ENCODE measurements at places on chromosomes 13 and 19. TPM values are rescaled to one million over a fixed set of nuclear protein-coding genes. Genes with fewer than 3 reads are reported as not detected.

DNA sequence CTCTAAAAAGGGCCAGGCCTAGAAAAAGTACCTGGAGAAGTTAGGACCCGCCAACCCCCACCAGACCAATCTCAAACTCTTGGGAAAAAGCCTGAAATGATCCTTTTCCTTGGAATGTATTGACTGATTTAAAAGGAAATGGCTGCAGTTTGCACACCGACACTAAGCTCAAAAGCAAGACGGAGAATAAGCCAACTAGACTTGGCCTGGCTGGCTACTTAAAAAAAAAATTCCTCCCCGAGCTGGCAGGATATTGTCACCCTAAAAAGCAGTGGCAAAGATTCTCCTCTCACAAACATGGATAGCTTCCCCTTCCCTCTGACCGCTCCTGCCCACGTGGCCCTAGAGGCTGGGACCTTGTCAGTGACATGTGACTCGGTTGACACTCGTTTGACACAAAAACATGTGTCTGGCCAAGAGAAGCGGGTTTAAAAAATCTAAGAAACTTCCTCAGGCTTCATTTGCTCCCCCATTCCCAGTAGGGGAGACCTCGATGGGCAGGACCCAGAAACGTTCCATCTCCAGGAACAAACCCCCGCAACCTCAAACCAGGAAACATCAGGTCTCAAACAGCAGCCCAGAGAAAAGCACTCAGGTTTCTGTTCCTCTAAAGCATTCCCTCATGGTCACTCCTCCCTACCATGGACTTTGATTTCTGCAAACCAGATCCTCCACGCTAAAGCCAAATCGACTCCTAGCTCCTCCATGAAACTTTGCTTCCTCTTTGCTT lies 1.3 kb downstream of the RFX1 start:
- peak; percentile 88 for DNase-seq

DNA sequence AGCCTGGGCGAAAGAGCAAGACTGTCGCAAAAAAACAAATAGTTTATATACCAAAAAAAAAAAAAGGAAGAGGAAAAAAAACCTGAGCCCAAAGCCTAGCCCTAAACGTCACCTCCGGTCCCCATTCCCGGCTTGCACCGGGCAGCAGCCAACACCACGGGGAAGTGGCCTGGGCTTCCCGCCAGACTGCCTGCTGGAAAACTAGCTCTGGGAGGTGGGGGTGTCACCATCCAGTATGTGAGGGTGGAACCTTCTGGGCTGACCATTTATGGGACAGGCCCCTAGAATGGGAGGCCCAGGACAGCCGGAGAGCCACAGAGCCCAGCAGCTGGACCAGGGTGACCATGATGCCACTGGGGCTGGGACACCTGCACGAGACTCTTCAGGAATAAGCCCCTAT lies 37.3 kb downstream of the IL12RB1 start:
- peak; percentile 98 for DNase-seq

DNA sequence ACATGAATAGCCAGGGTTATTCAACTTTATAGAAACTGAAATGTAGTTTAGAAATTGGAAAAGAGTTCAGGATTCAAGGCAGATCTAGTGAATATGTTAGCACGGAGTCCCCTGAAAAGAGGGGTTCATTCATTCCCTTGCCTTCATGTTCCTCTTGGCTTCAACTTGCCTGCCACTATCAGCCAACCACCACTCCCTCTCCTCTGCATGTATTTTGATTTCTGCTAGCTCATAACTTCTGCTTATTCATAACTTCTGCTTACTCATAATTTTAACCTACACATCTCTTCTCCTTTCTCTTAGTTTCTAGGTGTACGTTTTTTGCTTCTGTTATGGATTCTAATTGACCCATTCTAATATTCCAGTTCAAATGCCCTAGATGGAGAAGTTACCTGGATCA lies 5.5 kb upstream of the SERTM1 start:
- DNase-seq, result no peak

DNA sequence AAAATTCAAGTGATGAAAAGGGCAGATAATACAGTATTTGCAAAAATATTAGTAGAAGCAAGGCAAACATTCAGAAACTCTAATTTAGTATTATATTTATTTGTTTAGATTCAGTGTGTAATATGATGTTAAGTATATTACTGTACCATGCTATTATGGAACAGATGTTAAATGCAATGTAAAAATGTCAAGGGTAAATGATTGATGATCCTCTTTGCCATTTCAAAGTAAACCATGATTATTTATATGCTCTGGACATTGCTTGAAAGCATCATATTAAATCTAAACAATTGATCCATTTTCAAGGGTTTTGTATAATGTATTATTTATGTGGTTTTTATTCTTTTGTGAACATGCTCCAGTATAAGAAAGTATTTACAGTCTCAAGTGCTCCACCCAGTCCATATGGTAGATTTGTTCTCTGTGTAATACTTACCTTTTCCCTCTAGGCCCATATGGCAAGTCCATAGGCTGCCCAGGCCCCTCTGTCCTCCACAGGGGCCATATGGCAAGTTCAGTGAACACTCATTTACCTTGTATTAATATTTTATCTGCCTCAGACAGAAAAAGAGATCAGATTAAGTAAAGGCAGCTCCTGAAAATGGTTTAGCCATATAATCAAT lies 353.5 kb downstream of the DACH1 start:
- DNase-seq, result no peak

- DNase-seq, result no peak
Observed at GRCh38 chr13:44188257-44188656, 185.4 kb upstream of the SERP2 start.

GRCh38 chr13:96398486-96398885 lies 308.6 kb downstream of the HS6ST3 start:
- no peak for DNase-seq

DNA sequence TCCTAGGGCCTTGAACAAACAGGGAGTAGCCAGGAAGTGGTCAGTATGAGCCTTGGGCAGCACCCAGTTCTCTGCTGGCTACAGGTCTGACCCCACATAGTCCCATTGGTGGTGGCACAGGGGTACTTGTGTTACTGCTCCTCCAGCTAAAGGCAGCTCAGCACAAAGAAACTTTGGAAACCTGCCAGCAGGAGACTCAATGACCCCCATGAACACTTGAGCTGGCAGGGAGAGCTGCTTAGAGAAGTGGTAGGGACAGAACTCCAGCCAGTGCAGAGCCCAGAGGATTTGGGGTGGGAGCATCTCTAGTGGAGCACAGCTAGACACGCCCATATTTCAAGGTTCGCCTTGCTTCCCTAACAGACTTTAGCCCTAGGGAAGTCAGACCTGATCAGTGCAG lies 10.4 kb upstream of the ZNF586 start:
- no peak for DNase-seq

DNA sequence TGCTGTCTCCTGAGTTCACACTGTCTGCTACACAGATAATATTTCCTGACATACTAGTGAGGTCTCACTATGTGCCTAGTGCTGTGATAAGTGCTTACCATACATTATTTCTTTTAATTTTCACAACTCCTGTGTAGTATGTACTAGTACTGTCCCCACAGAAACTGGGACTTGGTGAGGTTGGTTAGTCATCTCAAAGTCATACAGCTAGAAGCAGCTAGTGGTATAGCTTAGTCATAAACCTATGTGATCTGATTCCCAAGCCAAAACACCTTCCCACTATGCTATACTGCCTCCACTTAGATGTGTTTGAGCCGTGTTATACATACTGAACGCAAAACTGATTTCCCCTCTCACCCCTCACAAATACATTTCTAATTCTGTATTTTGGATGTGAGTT lies 10.5 kb downstream of the MTMR6 start:
- no peak for DNase-seq

DNA sequence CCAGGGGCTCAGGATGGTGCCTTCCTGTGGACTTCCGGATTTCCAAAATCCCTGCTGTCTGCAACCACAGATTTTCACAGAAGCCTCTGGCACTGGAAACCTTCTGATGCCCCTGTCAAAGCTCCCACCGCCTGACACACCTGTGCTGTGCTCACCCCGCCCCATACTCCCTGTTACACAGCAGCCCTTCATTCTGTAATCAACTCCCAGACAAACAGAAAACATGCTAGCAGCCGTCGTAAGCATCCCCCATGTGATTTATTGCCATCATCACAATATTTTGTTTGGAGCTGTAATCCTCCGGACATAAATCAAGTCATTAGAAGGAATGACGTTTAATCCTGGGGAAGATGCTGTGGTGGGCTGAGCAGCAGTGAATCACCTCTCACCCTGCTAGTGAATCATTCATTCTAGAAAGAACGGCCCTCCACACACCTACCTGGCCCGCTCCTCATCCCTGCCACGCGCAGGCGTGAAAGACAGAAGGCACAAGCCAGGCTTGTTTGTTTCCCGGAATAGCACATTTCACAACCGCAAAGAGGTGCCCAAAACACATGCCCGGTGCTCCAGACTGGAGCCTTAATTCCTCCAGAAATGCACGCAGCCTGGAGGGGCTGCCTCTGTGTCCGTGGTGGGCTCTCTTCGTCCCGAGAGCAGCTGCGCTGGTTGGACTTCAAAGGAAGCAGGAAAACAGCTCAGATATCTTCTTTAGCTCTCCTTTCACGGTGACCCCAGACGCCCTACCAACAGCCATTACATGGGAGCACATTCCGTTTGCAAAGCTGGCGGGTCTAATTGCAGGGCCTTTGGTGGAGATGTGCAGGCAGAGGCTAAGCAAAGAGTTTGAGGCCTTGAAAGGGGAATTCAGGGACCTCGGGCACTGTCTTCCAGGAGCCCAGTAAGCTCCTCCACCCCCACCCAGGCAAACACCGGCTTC lies 41.3 kb upstream of the KCTD15 start:
- DNase-seq, result no peak

DNA sequence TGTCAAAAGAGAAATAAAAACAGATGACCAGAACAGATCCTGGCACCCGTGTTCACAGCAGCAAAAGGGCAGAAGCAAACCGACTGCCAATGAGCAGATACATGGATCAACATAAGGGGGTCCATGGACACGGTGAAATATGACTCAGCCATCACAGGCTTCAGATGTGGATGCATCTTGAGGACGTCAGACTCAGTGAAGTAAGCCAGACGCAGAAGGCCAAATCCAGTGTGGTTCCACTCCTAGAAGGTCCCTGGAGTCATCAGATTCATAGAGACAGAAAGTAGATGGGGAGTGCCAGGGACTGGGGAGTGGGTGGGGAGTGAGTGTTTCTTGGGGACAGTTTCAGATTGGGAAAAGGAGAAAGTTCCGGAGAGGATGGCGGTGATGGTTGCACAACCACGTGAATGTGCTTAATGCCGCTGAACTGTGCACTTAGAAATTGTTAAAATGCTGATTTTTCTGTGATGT lies 28.8 kb upstream of the SEMA6B start:
- DNase-seq, result no peak

GRCh38 chr19:49355909-49356353 lies 6.3 kb downstream of the TEAD2 start:
- DNase-seq, result no peak

DNA sequence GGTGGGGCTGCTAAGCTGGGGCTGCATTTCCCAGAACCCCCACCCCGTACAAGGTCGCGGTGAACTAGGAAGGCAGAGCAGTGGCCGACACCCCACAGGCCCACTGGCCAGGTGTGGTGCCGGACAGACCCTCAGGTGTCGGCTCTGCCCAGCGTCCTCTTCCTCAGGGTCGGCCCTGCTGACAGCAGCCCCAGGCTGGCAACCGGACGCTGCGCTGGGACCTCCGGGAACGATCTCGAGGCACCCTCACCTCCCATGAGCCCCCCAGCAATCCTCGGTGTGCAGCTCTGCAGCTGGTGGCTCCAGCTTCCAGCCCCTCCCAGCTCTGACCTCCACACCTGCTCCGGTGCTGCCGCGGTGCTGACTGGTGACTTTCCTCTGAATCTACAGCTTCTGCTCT lies 142.9 kb upstream of the SPACA7 start:
- DNase-seq, result no peak

GRCh38 chr13:39616087-39616694 lies 13.2 kb upstream of the LHFPL6 start:
- no peak for DNase-seq

DNA sequence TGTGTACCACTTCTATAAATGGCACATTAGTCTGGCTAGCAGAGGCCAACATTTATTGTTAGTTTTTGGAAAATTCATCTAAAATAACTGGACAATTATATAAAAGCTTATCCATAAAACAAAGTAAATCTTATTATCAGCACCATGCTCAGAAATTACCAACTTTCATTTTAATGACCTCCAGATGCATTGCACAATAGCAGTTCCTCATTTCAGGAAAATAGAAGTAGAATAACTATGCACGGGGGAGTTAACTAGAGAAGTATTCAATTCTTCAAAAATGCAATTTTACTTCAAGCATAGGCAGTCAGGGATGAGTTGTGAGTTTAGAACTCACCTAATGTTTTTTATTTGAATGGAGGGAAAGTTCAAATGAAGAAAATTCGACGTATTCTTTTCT lies 1023.5 kb downstream of the PCDH17 start:
- DNase-seq, result no peak

- DNase-seq, result no peak
Observed at GRCh38 chr13:110902370-110902769, 12.5 kb downstream of the ANKRD10 start.

DNA sequence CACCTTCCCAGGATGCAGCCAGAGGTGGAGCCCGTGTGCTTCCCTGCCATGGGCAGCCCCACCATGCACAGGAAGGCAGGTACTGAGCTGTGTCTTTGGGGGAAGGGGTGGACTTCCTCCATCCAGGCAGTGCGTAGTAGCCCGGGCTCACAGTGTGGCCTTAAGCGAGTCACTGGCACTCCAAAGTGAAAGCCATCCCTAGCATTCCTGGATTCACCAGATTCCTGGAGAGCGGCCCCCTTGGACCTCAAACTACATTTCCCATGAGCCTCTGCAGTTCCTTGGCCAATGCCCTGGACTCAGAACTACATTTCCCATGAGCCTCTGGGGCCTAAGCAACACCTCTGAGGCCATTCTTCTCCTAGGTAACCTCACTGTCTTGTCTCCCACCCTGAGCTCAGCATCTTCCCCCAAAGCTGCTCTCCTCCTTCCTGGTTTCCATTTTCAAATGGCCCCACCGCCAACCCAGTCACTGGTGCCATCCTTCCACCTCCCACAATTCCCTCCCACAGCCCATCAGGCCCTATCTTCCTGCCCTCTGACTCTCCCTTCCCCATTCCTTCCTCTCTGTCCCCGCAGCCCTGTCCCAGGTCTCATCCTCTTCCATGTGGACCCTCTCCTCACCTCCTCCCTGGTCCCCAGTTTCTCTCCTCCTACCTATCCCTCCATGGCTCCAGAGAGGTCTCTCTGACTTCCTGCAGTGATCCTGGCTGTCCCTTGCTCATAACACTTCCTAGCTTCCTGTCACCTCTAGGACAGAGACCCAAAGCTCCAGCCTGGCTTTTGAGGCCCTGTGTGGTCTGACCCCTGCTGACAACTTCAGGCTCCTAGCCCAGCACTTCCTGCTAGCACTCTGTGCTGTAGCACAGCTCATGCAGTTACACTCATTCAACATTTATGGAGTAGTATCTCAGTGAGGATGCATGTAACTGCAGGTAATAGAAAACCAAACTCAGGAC lies at the start of gene C19orf81:
Gene C19orf81, plus strand, starts transcription at position 13 of the 959 bp plus-strand sequence. Its CDS starts 0 bp downstream, at position 13.
- no peak for DNase-seq

Gene KLK12
- total RNA-seq, result not detected

Gene TNFRSF19
- total RNA-seq, result 1.6 TPM

Gene S1PR4
- 2.5 TPM for total RNA-seq

Gene TCF3
- 32.0 TPM for total RNA-seq

Gene ZNF100
- 21.6 TPM for total RNA-seq

Gene ZNF728
- total RNA-seq, result 3.5 TPM

Gene MYH14
- 5.9 TPM for total RNA-seq

Gene CGB1
- total RNA-seq, result not detected

Gene DHDH
- total RNA-seq, result 0.84 TPM
